Suprapubic skin (tissue), 4 donors: ENCODE measurements at places on chromosomes 1 and 21. TPM values are rescaled to one million over a fixed set of nuclear protein-coding genes. Genes with fewer than 3 reads are reported as not detected.

DNA sequence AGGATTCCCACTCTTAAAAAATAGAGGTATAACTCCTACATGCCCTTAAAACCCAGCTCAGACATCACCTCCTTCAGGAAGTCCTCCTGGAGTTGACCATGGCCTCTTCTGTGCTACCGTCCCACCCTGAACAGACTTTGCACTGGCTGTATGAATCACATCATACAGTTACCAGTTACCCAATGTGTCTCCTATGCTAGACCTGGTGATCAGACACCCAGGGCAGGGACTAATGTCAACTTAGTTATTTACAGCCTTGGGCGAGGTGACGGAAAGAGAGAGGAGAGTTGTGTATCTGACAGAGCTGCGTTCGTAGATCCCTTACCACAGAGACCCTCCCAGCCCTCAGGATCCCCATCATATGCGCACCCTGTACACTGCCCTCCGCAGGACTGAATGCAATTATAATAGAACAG lies 72.7 kb downstream of the SLC66A1 start:
- no peak for DNase-seq
- peaks cover 39% of the 10 kb centered on the region for H3K36me3 ChIP-seq
- no peak overlapping the region for H3K4me3 ChIP-seq
- peak overlapping the region; percentile 65 for H3K27ac ChIP-seq
- H3K4me1 ChIP-seq = peaks cover 51% of the 10 kb centered on the region
- H3K27me3 ChIP-seq = no peaks in the 10 kb centered on the region

DNA sequence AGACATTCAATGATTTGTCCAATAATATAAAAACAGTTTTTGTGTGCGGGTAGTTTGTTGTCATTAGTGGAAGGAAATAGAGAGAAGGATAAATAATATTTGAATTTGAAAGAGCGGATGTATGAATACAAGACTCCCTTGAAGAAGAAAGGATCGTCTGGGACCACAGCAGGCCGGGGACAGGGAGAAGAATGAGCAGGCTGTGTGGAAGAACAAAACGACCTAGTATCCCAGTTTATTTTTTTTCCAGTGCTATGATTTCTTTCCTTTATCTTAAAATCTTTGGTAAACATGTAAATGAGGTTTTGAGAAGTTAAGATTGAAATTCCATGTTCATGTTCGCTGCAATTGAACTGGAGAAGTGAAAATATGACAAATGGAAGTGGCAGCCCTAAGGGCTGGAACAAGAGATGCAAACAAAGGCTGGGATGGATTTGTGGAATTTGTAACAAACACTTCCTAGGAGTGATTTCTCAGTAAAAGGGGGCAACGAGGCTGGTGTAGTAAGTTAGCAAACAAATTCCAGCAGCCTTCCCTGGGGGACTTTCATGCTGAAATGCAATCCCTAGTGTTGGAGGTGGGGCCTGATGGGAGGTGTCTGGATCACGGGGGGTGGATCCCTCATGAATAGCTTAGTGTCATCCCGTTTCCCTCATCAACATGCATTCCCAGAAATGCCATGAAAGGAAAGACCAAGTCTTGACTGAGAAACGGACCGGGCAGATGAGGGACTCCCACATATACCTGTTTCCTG lies 10.2 kb upstream of the IFI16 start:
- DNase-seq = peak; percentile 93
- H3K4me1 ChIP-seq = peaks cover 36% of the 10 kb centered on the region
- H3K4me3 ChIP-seq = peak overlapping the region; percentile 57
- peak overlapping the region; percentile 96 for H3K27ac ChIP-seq

DNA sequence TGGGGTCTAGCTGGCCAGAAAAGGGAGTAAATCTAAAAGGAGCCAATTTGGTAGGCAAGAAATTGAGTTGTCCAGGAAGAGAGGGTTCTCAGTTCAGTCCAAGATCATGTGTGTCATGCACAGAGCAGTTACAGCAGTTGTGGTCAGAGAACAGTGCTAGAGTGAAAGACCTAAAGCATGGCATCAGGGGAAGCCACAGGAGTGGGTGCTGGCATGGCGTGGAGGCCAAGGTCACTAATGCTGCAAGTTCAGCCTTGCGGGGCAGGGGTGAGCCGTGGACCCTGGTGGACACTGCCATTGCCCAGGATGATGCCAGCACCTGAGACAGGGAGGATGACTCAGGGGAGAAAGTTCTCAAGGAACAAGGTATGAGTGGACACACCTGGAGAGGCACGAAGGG lies 16.6 kb upstream of the TMEM125 start:
- DNase-seq = no peak
- H3K27ac ChIP-seq = no peak overlapping the region
- no peaks in the 10 kb centered on the region for H3K4me1 ChIP-seq
- no peaks in the 10 kb centered on the region for H3K36me3 ChIP-seq
- no peaks in the 10 kb centered on the region for H3K27me3 ChIP-seq

DNA sequence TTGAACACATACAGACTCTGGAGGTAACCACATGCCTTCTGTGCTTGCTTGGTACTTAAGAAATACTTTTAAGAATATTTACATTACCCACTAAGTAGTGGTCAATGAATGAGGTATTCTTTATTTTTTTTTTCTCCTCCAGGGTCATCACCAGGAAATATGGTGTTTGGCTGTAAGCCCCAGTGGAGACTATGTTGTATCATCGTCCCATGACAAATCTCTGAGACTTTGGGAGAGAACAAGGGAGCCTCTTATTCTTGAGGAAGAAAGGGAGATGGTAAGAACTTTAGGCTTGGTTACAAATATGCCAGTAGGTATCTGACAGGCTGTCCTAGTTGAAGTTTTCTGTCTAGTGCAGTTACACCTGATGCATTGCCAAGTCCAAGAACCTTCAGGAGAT lies 22.8 kb downstream of the WDR3 start:
- H3K4me1 ChIP-seq = no peaks in the 10 kb centered on the region
- H3K27me3 ChIP-seq = no peaks in the 10 kb centered on the region
- no peak overlapping the region for H3K4me3 ChIP-seq
- H3K27ac ChIP-seq = no peak overlapping the region
- peaks cover 99% of the 10 kb centered on the region for H3K36me3 ChIP-seq

MAEL gene
- not detected for total RNA-seq

MMEL1 gene
- total RNA-seq = not detected

FBLIM1 gene
- 27.3 TPM for total RNA-seq
